ENCODE measurements at places on chromosomes 5 and 9.

- peak; percentile 73 for DNase-seq
Observed at GRCh38 chr5:138032572-138033385, at the start of gene FAM13B. Gene FAM13B, minus strand, starts transcription at chr5:138033079. Its CDS starts 13,968 bp downstream, at chr5:138019111.

- DNase-seq, result no peak
Observed at GRCh38 chr5:15627109-15627508, 127.1 kb downstream of the FBXL7 start.

DNA sequence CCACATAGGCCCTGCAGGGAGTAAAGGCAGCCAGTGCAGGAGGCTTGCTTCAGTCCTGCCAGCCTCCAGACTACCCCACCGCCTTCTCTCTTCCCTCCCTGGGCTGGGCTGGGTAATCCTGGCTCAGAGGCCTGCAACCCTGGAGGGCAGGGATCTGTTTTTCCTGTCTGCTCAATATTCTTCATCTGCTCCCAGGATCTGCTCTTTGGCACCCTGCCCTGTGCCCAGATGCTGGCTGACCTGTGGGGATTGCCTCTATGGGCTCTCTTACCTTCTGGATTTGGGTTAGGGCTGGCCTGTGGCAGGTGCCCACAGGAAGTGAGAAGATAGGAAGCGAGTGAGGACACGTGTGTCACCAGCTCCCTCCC, 7.3 kb upstream of the ANGPTL2 start:
- no peak for DNase-seq

DNA sequence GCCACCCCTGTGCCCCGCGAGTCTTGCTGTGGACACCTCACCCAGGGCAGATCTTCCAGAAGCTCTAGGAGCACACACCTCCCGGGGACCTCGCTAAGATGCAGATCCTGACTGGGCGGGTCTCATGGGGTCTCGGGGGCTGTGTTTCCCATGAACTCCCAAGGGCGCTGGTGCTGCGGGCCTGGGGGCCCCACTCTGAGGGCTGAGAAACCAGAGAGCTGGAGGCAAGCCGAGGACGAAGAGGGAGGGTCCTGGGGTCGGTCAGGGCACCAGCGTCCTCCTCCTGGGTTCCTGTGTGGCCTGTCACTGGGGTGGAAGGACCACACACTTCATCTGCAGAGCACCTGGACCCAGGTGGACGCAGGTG, 30.2 kb downstream of the SLC6A3 start:
- DNase-seq, result no peak

DNA sequence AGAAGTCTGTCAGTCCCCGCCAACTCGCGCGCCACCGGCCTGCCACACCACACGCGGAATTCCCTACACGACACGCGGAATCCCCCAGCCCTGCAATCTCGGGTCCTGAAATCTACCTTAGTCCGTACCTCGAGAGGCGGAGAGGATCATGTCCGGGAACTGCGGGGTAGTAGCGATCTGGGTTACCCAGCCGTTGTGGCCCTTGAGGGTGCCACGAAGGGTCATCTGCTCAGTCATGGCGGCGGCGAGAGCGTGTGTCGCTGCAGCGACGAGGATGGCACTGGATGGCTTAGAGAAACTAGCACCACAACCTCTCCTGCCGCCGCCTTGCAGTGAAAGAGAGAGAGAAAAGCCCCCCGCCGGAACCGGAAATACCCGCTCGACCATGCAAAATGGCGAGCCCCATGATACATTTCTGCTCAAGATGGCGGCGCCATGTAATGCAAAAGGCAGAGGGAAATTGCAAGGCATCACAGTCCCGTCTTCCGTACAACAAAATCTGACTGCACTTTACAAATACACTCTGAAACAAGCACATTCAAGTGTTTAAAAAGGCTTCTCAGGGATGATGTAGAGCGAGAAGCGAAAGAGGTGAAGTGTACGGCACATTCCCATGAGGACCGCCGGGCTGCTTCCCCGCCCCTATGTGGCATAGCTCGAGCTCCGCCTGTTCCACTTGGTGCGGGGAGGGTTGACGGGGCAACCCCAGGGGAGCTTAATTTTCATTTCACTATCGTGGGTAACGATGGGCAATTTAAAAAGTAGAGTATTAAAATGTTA, at the start of gene RACK1:
Gene RACK1, minus strand, starts transcription at position 343 of the 780 bp plus-strand sequence. Its CDS starts 106 bp downstream, at position 237.
- no peak for DNase-seq

- DNase-seq, result peak; percentile 38
Observed at GRCh38 chr5:170623576-170624181, 119.9 kb downstream of the KCNIP1 start.

DNA sequence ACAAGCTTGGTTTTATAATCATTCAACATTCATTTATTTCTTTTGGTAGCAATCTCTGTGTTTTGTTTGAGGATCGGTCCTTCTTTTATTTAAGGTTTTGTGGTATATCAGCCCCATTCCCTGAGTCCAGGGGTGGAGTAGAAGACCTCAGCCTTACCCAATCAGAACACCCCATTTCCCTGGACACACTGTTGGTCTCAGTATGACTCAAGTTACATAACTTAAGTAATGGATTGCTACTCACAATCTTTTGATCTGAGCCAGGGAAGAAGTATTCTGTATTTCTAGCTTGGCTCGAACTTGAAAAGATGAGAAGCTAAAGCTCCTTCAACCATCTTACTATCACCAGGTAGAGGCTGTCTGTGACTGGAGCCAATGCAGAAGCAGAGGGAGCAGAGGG, 175.2 kb upstream of the HAPLN1 start:
- DNase-seq, result no peak

- DNase-seq, result no peak
Observed at GRCh38 chr9:16386007-16386826, 484.3 kb downstream of the BNC2 start.

DNA sequence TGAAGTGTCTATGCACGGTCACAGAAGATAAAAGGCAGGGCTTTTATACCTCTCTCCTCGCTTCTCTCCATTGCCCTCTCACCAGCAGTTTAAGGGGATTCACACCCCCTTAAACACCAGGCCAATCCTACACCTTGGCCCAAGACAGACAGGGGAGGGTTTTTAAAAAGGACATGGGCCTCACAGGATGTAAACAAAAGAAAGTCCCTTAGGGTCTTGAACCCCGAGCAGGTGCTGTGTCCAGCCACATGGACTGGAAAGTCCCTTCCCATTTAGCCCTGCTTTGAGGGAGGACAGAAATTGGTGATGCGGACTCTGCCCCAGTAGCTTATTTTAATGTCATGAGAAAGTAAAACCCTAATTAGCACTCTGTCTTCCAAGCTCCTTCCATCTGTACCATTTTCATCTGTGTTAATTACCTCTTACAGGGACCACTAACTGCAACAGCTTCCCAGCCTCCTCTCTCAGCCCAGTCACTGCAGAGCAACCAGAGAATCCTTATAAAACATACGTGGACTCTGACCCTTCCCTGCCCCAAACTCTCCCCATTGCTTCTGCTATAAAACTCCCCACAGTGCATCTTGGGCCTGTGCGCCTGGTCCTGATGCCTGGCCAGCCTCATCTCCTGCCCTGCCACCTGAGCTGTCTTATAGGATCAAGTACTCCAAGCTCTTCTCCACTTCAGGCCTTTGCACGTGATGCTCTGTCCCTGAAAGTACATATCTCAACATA, 16.7 kb downstream of the WHRN start:
- DNase-seq, result no peak

DNA sequence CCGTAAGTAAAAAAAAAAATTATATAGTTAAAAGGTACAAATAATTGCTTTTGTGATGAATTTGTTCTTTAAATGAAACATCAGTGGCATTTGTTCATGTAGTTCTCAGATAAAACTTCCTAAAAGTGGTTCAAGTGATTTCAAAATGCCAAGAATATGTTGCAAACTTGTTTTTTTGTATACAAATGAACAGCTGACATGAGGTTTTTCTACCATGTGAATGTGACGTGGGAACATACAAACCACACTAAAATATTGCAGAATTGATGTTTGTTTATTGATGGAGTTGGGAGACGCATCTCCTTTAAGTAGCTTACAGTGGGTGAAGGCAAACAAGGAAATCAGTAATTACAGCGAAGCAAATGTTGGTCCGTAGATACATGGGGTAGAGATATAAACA, 16.9 kb downstream of the BASP1 start:
- DNase-seq, result no peak

Measured in NCI-H1092 treated with DMSO at 0.1 percent for 48 hours (cell line).